Stimulated activated CD8-positive, alpha-beta memory T cell treated with anti-CD3 and anti-CD28 coated beads, Interleukin-4, amount 100 ng/mL, for 4 hours (primary cell): ENCODE measurements at places on chromosomes 1 and 21.

- DNase-seq = no peak
Measured at GRCh38 chr1:206570529-206570928, 41.7 kb downstream of the EIF2D start.

DNA sequence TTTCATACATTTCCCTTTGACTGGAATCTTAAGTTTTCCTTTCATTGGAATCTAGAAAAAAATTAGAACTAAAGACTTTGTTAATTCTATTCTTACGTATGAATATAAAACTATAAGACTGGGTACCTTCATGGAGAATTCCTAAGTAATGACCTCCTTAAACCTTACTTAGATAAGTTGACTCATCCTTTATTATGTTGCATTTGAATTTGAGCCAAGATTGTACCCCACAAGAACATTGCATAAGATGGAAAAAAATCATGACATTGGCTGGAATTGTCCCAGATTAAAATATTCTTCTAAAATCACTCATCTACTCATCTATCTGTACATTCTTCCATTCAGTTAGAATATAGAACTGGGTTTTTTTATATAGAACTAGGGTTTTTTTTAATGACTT is 137.4 kb downstream of the C1orf21 start:
- DNase-seq = no peak

DNA sequence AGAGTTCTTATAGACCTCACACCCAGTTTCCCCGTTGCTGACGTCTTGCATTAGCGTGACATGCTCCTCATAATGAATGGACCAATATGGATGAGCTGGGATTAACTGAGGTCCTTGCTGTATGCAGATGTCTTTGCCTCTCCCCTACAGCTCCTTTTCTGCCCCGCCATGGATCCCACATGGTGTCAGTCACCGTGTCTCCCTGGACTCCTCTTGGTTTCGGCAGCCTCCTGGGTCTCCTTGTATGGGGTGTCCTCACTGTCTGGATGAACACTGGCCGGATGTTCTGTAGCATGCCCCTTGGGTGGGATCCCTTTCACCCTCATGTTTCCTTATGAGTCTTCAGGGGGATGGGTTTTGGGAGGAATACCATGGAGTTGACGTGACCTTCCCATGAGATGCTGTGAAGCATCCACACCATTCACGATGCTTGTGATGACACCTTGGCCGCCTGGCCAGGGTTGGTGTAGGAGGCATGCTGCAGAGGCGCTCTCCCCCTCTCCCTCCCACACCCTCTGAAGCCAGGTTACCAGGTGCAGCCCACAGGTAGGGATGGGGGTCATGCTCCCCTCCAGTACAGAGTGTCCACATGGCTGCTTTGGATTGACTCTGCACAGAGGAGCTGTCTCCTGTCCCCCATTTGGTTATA is 4.4 kb downstream of the GJC2 start:
- no peak for DNase-seq

GRCh38 chr1:53207726-53208125 is 11.1 kb downstream of the CPT2 start:
- DNase-seq = no peak

DNA sequence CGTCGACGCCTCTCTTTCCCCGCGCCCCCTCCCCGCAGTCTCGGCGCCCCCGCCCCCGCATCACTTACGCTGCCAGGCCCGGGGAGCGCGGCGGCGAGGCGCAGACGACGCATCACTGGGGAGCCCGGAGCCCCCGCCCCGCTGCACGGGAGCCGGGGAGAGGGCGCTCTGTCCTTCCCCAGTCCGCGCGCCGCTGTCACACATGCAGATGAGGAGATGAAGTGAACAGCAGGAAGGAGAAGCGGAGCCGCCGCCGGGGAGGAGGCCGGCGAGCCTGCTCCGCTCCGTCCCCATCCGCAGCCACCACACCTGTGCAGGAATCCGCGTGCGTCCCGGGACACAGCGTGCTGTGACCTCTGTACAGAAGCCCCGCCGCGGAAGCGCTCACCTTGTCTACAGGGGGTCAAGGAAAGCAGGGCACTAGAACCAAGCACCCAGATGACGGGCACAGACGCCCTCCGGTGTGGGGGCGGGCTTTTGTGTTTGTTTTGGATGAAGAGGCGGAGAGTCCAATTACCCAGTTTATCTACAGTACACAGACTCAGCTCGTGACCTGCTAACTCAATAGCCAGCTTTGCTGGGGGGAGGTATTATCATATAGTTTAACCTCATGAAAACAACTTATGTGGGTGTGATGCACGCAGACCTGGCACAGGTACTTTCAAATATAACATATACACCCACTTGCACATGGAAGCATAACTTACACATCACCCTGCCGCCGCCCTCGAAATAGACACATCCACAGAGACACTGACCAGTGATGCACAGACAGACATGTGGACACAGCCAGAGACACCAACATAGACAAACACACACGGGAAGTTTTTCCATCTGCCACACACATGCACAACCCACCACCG is 12.4 kb downstream of the KLHDC8A start:
- DNase-seq = peak; percentile 26

- DNase-seq = no peak
Measured at GRCh38 chr1:56461158-56462127, 117.9 kb downstream of the PLPP3 start.

- no peak for DNase-seq
Measured at GRCh38 chr1:46394872-46395465, 852 bp downstream of the FAAH start.

DNA sequence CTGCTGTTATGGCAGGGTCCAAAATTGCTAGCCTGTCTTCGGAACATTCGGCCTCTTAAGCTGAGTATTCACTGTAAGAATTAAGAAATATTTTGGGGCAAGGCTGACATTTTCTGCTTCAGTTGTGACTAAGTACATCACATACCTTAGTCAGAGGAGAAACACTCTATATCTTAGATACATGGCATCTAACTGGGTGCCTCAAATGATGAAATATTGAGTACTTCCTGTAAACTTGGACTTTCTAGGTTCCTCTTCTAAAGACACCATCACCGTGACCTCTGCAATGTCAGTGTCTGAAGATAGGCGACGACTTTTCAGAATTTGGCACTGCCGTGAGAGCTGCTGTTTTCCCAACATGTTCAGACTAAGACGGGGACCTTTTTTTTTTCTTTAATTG is 65.6 kb downstream of the PCBP3 start:
- no peak for DNase-seq

DNA sequence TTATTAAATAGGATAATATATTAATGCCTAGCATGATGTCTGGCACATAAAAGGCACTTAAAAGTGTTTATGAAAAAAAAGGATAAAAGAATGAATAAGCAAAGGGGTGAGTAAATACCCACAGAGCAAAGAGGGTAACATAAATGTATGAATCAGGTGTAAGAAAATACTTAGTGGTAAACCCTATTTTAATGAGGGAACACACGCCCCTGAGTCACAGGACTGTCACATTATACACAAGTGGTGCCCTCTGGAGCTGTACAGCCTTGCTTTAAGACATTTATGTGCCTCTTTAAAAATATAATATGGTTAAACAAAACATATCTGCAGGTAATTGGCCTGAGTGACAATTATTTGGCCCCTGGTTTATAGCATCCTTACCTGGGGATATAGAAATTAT is 78.1 kb upstream of the PTBP2 start:
- no peak for DNase-seq

DNA sequence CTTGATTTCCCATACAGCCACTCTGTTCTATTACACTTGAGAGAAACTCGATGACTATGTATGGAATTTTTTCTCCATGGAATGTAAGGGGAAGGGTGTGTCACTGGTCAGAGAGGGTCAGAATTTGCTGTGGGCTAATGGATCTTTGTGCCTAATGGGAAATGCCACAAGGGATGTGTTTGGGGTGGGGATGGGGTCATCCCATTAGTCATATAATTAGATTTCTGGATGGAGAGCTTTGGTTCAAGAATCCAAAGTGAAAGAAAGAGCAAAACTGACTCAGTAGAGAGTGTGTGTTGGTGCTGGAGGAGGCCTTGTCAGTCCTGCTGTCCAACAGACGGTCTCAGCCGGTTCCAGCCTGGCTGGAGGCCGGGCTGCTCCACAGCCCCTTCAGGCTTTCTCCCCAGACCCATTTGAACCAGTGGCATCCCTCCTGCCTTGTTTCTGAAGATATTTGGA is 86.4 kb downstream of the LAMC2 start:
- no peak for DNase-seq

DNA sequence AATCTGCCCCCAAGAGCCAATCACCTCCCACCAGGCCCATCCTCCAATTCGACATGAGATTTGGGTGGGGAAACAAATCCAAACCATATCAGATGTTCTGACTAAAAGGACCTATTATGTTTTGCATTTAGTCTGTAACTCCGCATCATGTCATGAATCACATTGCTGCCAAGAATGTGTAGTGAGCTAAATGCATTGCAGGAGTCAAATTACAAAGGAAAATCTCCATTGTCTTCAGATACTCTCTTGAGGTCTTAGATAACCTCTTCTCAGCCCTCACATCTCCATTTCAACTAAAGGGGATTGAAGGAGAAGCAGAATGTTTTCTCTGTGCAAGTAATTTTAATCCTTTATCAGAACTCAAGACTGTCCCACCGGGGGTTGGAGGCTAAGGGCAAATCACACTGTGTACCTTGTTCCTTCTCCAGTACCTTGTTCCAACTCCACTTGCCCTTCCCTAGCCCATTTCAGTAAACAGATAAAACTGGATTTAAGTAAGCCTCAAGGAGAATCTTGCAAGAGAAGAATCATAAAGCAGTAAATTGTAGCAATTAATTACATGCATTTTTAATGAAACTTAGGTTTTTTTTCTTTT is 34.1 kb downstream of the EXTL2 start:
- no peak for DNase-seq

DNA sequence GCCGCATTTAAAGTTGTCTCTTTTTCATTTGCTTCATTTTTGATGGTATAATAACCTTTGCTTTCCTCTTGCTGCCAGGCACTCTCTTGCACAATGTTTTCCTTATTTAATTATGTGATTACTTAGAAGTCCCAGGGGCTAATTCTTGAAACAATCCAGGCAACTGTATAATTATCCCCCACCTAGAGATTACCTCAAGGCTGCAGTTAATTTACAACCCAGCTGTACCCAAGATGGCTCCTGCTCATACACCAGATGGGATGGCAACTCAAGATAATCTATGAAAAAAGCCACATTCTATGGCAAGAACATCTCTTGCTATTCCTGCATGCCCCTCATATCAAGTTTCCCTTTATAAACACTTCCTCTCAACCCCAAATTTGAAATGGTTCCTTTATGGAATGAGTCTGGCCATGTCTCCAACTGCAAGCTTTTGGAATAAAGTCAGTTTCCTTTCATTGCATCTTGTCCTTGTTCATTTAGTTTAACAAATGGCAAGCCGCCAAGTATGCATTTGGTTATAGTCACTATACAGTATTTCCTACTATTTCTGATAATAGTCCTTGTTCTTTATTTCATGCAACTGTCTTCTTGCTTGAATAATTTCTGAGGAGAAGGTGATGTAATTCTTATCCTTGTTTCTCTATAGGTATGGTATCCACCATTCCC is 1042.6 kb downstream of the PLA2G4A start:
- no peak for DNase-seq

DNA sequence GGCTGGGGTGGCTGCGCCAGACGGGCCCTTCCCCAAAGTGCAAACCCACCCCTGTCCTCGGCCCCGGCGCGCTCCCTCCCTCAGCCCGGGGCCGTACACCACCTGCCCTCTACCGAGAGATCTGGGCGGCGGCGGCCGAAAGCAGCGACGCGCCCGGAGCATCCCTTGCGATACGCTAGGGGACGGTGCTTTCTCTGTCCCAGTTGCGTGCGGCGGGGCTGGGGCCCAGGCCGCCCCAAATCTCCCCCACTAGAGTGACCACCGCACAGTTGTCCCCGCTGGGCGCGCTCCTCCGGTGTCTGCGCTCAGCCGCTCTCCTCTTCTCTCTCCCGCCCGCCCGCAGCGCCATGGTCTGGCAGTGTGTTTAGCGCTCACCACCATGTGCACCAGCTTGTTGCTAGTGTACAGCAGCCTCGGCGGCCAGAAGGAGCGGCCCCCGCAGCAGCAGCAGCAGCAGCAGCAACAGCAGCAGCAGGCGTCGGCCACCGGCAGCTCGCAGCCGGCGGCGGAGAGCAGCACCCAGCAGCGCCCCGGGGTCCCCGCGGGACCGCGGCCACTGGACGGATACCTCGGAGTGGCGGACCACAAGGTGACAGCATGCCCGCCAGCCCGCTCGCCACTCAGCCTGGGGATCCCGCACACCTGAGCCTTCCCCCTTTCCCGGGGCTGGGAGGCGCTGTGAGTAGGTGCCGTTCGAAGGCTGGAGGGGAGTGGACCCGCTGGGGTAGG is 1.0 kb downstream of the ST6GALNAC5 start:
- no peak for DNase-seq

- DNase-seq = no peak
Measured at GRCh38 chr1:201614262-201615015, 75.5 kb downstream of the NAV1 start.
